ENCODE measurements at places on chromosomes 7 and 10.
A peak's percentile ranks its signal among the peaks of the same experiment; 100 is the strongest.

- no peak for DNase-seq
These were observed 2.2 kb upstream of the TSPAN12 start for GRCh38 chr7:120860156-120860555.

DNA sequence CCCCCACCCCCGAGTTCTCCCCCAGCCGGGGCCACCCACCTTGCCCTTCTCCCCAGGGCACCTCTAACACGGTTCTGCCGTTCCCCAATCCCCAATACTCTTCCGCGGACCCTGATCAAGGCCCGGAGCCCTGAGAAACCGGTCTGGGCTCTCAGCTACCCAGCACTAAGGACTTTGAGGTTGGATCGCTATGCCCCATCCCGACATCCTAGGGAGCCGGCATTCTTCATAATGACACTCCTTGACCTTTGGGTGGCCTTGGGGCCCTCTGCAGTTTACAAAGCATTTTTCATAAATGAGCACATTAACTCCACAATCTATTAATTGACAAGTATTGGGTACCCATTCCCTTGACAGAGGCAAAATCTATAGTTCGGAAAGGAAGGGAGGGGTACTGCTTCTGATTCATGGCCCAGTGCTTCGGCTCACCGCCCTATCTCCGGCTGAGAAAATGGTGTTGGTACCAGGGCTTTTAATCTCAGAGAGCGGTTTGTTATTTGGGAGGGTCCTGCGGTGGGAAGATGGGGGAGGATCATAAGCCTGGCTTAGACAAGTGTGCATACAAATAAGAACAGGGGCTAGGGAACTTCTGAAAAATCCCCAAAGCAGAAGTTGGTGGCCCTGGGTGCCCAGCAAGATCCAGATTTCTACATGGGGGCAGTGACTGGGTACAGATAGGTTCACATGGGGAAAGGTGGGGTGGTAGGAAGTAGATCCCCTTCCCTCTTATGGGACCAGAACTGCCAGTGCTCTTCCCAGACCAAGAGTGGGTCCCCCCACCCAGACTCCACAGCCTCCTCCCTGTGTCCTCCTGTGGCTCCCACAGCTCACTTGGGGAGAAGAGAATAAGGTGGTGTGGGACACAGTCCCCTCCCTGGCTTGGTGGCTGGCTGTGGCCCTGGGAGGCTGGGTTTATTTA lies 3.2 kb downstream of the IMPDH1 start:
- DNase-seq, result no peak

DNA sequence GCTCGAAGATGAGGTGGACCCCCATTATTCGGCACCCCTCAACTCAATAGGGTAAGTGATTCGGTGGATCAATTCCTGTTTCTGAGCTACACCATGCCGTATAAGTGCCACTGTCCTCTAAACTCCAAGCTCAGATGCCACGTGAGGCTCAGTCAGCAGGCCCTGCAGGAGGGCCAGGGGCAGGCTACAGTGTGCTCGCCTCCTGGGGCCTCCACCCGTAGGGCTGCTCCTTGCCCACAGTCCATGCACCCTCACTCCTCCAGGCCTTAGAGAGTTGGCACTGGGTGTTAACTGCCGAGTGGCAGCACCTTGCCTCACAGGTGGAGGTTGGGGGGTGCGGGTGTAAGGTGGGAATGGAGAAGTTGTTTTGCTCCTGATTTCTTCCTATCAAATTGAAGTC lies 12.1 kb downstream of the C10orf53 start:
- DNase-seq, result no peak

DNA sequence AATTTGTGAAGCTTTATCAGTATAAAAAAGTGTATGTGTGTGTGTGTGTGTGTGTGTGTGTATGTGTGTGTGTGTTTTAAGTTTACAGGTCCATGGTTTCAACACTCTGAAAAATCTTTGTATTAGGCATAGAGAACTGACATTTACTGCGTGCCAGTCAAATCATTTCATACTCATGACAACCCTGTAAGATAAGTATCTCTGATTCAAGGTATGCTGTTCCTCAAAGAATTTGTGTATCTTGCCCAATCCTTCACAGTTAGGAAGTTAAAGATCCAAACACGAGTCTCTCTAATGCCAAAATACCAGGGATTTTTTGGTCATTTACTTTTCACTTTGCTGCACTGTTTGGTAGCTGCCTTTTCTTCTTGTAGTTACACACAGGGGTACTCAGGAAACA lies 1121.3 kb upstream of the AUTS2 start:
- no peak for DNase-seq

DNA sequence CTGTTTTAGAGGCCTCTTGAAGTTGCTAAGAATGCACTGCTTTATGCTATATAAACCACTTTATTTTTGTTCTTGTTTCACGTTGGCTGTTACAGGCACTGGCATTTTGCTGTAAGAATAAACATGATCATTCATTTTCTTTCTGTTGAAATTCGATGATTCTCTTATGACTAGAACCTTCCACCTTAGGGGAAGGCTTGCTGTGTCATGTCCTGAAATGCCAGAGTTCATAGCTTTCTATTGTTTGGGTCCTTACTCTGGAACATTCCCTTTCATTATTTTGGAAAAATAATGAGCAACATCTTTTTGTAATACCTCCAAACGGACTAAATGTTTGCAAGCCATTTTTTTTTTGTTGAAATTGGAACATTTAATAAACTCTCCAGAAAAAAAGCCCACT lies 495.1 kb upstream of the POT1 start:
- DNase-seq, result no peak

DNA sequence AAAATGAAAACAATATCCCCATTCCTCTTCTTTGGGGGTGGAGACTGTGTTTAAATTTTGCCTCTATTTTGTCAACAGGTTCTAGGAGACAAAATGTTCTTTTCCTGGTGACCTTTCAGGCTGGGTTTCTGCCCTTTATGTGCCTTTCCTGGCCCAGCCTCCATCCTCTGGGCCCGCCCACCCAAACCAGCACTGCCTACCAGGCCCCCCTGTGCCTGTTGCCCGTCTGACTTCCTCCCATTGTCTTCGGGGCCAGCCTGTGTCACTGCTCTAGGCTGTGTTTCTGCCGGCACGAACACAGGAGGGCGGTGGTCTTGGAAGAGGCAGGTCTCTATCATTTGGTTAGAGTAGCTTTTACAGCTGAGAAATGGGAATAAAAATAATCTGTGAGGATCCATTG lies 13.9 kb downstream of the TSPAN14 start:
- peak; percentile 90 for DNase-seq

DNA sequence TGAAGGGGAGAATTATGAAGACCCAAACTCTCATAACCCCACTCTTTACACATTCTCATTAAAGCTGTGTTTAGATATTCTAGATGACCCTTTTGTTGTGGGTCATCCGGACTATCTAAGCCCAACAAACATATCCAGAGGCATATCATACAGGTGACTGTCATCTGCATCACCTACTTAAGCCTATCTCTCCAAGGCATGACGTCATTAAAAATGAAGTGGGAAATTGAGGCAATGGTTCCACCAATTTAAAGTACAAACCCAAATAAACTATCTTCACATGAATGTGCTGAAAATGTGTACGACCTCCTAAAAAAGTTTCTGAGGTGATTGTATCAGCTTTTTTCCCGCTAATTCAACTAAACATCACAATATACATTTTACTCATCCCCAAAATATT lies 4.5 kb upstream of the RALA start:
- DNase-seq, result no peak

DNA sequence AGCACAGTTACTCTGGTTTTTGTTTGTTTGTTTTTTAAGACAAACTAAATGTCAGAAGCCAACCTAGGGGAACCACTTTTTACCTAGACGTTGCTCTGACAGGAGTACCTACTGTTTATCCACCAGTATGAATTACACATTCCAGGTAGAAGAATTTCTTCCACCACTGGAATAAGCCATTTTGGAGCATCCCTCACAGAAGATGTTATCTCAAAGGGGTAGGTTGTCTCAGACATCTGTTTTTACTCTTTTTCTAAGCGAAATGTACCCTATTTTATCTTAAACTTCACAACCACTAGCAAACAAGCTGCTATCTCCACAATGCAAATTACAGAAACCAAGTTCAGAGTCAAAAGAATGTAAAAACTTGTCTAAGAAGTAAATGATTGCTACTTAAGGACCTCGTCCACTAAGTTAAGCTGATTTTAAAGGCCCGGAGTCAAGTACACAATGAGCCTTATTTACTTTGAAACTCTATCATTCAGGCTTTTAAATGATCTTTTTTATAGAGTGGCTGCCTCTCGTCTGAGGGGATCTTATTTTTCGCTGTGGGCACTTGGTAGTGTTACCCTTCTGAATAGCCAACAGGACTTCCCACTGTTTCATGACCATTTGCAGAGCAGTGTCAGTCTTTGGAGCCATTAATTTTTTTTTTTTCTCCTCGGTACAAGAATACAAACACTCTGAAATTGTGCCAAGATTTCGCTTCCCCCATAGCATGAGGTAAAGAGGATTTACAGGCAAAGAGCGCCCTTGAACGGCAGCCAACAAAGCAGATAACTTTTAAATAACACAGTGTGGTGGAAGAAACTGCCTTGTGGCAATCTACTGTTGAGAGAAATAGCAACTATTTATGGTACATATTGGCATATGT lies 15.7 kb upstream of the ARMC3 start:
- no peak for DNase-seq

DNA sequence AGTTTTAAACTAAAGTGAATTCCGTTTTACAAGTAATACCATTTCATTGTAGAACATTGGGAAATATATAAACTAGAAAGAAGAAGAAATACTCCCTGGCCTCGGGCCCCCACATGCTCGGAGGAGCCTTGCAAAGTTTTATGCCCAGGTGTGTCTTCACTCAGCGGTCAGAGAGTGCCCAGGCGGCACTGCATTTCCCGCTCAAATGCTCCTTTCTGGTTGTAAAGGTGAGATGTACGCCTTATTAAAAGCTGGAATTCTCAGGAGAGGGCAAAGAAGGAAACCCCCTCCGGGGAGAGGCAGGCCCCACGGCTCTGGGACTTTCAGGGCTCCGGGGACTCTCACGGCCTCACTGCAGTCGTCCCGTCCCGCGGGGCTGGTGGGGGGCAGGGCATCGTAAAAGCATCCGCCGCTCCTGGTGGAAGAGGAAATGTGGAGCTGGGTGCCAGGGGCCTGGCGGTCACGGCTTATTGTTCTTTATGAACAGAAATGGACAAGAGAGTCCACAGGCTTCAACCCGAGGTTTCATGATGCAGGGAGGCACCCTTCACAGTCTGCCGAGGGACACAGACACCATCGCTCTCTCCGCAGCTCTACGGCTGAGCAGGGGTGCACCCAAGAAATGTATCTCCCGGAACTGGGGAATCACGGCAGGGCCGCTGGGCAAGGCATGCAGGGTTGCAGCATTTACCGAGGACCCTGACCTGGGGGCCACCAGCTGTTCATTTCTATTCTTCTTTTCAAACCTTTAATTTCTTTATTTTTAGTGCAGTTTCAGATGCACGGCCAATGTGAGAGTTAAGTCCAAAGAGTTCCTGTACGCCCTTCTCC lies 47.7 kb upstream of the INPP5A start:
- DNase-seq, result peak; percentile 18

- DNase-seq, result no peak
These were observed 107.1 kb downstream of the RNF32 start for GRCh38 chr7:156747718-156748117.
